Stimulated activated CD4-positive, alpha-beta T cell treated with anti-CD3 and anti-CD28 coated beads, Interleukin-2, amount 100 ng/mL, for 24 hours (primary cell): ENCODE measurements at places on chromosomes 11 and 22.

- no peak for DNase-seq
Observed at GRCh38 chr11:128343135-128343514, 244.2 kb downstream of the ETS1 start.

DNA sequence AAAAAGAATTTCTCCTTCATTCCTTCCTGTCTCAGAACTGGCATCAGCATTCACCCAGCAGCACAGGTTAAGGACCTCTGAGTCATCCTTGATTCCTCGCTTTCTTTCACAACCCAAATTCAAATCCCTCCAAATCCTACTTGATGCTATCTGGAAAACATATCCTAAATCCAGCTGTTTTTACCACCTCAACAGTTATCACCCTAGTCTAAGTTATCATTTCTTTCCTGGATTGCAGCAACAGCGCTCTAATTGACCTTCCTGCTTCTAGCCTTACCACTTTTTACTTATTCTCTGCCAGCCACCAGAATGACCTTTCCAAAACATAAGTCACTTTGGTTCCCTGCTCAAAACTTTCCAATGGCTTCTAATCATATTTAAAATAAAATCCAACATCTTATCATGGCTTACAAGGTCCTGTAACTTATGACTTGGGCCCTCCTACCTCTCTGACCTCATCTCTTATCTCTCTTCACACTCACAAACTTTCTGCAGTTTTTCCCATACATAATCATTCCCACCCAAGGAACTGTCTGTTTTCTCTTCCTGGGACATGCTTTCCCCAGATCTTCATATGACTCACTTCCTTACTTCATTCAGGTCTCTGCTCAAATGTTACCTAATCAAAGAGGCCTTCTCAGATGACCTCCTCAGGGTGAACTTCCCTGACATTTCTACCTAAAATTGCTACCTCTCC is 119.4 kb downstream of the TTC28 start:
- no peak for DNase-seq

- DNase-seq: no peak
Observed at GRCh38 chr11:69156673-69157155, 979 bp downstream of the SMIM38 start.

DNA sequence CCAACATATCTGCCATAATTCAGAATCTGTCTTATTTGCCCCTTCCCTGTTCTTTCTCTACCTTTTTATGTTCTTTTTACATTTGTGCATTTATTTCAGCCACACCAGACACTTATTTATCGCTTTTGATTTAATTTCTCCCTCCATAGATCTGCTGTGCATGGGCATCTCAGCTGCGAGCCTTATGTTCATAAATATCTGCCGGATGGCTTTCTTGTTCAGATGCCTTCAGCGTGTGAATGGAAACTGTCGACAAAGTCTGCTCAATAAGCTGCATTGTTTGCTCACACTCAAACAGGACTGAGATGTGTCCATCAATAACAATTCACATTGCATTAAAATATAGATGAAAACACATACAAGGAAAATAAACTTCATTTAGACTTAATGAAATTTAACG is 374.6 kb upstream of the FAT3 start:
- no peak for DNase-seq

DNA sequence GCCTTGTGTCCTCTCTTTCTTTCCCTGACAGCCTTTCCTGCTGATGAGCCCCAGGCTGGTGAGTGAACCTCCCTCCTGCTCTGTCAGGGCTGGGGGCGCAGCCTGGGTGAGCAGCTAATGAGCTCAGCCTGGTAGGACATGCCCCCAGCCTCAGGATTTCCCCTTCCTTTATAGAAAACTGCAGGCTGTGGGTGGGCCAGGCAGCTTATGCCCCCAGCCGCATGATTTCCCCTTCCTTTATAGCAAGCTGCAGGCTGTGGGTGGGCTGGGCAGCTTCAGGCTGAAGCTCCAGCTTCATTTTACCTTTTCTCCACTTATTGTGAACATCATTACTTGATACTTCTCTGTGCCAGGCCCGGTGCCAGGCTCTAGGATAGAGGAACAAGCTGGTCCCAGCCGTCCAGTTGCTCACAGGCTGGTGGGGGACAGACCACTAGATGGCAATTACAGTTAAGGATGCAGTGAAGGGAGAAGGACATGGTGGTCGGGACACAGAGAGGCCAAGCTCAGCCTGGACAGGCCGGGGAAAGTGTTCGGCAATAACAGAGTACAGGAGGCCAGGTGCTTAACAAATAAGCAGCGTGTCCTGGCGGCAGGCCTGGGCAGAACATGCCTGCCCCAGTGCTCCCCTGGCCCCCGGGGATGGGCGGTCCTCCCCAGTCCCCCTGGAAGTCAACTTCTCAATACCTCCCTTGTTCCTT is 5.3 kb downstream of the LGALS12 start:
- DNase-seq: no peak

GRCh38 chr11:8672346-8672745 is 10.1 kb downstream of the TRIM66 start:
- no peak for DNase-seq

DNA sequence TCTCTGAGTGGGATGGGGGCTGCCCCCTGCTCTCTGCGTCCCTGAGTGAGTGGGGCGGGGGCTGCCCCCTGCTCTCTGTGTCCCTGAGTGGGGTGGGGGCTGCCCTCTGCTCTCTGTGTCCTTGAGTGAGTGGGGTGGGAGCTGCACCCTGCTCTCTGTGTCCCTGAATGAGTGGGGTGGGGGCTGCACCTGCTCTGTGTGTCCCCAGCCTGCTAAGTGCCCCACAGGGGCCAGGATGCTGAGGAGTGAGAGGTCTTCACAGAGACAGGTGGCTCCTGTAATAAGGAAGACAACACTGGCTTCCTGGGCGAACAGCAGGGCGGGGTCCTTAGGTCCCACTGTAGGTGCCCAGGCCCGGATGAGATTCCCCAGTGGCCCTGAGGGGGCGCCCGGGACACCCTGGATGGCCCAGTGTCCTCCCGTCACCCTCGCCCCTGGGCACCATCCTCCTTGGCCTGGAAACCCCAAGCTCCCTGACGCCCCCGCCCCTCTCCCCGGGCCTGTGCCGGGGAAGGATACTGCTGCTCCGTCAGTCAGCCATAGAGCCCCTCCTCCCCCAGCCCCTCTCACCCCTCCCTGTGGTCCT is 3.8 kb upstream of the CCDC188 start:
- no peak for DNase-seq

GRCh38 chr11:112253605-112254242 is 6.9 kb downstream of the PLET1 start:
- no peak for DNase-seq

DNA sequence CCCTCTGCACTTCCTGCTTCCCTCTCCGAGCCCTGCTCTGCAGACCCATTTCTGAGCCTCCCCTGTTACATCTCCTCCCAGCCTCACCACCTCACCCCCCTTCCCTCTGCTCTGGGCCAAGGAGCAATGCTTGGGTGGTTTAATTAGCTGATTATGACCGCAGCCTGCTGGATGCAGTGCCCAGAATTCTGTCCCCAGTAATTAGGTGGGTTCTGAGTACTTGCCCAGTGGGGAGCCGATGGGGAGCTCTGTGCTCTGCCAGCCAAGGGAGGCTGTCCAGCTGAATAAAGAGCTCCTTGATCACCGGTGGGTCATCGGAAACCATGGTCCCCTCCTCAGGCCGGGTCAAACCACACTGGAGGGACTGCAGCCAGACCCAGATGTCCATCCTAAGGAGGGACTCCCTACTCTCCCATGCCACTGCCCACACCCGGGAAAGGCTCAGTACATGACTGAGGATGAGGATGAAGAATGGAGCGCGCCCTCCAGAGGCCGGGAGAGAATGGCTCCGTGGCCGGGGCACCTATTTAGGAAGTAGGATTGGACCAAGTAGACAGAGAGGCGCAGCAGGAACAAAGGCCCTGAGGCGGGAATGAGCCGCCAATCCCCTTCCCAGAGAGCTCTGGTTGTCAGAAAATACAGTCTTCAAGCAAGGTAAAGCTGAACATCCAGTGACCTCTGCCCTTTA is 9.1 kb downstream of the ARRB1 start:
- DNase-seq: no peak

GRCh38 chr11:114358716-114359115 is 41.6 kb downstream of the C11orf71 start:
- DNase-seq: no peak

GRCh38 chr11:68311160-68312116 is 953 bp upstream of the LRP5 start:
- DNase-seq: no peak

- no peak for DNase-seq
Observed at GRCh38 chr22:19174106-19175025, 4.2 kb downstream of the SLC25A1 start.
